Activated gamma-delta T cell treated with Interleukin-2 at 50 U/mL for 16 hours (primary cell): ENCODE measurements at places on chromosomes 3 and 15.

DNA sequence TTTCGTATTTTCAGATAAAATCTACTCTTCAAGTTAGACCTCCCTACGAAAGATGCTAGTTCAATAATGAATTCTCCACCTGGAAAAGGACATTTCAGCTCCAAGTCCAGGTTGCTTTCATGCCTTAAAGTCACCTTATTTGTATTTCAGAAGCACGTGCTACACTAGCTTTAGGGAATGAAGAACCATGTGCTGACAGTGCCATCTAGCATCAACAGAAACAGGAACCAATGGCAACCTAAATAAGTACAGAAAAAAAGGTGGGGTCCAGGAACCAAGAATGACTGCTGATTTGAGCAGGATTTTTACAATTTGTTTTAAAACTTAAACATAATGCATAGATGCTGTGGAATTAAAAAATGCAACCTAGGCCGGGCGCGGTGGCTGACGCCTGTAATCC is 77.6 kb upstream of the SNRPN start:
- DNase-seq = no peak

- DNase-seq = no peak
Observed at GRCh38 chr15:77479015-77479414, 58.3 kb downstream of the HMG20A start.

DNA sequence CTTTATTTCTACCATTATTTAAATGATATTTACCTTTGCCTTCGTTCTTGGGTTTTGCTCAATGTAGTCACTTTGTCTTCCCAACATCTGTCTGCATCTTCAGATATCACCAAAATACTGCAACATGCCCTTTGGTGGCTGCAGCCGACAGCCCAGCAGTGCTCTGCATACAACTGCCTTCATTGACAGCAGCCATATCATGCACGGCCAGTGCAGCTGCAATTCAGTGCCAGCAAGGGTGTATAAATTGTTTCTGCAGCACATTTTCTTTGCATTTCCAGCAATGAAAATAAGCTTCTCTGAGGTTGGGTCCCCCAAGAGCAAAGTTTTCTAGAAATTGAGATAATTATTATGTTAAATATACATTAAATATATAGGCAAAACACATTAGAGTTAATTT is 6.0 kb upstream of the PLSCR5 start:
- DNase-seq = no peak

DNA sequence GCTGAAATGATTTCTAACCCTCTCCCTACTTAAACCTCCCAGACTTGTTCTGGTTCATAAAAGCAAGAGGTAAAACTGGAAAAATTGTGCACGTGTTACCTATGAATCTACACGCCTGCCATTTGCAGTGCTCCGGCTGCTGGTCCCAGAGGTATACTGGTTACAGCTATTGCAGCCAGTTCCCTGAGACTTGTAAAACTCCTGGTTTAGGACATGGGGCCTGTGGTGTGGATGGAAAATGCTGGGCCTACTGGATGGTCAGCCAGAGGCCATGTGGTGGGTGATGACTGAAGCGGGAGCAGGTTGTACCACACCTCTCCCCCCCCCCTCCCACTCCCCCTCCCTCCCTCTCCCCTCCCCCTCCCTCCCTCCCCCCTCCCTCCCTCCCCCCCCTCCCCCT is 45.0 kb downstream of the SENP2 start:
- no peak for DNase-seq

DNA sequence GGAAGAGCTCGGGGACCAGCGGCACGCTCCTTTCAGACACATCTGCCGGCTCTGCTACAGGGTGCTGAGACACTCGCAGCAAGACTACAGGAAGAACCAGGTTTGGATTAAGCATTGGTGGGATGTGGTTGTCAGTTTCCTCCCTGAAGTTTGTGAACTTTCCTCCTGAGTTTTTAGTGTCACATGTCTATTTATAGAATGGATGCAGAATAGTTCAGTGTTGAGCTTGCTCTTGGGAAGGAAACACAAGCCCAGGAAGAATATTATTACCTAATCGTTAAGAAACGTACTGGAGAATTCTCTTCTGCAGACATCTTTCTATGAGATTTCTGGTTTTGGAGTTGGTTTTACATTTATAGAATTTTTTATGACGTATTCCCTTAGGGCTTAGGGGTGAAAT is 172.0 kb downstream of the ITPR1 start:
- DNase-seq = no peak

DNA sequence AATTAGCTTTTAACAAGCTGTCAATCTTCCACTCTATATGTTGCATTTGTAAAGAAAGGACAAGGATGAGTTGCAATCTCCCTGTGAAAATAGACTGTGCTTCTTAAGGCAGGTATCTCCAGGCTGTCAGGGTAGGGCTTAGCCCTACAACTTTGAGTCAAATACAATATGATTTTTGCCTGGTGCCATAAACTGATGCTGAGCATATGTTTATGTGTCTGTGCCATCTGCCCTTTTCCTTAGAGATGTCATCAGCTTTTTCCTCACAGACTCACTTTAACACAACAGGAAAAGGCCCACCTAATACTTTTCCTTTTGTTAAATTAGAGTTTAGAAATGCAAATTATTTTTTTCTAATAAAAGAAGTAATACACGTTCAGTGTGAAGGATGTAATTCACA is 548.3 kb downstream of the NLGN1 start:
- DNase-seq = no peak

GRCh38 chr15:66800584-66801235 is 98.7 kb downstream of the SMAD6 start:
- DNase-seq = no peak

GRCh38 chr3:188326968-188327367 is 173.0 kb downstream of the LPP start:
- DNase-seq = no peak

GRCh38 chr3:45986303-45986982 is 9.2 kb downstream of the FYCO1 start:
- DNase-seq = no peak

GRCh38 chr3:194537732-194538247 is 51.0 kb upstream of the ATP13A3 start:
- DNase-seq = no peak

DNA sequence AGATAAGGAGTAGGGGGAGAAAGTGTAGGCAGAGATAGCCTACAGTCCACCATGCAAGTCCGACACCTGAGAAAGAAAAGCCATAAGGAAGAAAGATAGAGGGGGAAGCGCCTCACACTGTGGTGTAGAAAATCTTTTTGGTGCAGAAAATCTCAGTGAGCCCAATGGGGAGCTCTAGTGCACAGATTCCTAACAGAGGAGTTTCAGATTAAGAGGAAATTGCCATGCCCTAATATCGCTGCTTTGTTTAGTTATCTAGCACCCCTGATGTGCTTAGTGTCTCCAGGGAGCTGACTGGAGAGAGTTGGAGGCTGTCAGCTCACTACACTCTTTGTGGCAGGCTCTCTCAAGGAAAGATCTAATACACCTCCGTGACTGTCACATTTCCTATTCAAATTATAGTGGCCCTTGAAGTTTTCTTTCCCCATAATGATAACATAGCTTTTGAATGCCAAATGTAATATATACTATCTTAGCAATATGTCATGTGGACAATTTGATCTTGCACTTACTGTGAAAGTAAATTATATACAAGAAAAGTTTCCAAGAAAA is 33.7 kb downstream of the CGGBP1 start:
- DNase-seq = no peak

GRCh38 chr3:38168151-38169026 is 3.1 kb downstream of the OXSR1 start:
- no peak for DNase-seq

DNA sequence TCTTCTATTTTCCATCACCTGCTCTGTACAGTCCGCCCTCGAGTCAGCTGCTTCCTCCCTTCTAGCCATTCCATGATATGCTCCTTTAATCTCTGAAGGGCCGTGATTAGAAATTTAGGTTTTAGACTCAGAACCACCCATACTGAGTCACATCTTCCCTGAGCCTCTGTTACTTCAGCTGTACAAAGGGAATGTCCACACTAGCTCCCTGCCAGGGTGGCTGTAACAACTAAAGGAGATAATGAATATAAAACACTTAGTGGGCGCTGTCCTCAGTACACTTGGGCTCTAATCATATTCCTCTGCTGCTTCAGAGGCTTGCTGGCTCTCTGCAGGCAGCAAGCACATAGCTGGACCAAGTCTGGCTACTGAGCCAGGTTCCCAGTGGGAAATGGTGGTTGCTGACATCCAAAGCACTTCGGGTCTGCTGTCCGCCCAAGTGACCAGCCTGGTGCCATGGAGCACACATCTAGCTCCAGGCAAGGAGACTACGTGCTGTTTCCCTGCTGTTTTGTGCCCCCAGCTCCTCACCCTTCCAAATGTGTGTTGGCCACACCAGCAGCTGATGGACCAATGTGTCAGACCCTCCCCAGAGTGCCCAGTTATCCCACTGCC is 901 bp upstream of the CHST14 start:
- DNase-seq = no peak

DNA sequence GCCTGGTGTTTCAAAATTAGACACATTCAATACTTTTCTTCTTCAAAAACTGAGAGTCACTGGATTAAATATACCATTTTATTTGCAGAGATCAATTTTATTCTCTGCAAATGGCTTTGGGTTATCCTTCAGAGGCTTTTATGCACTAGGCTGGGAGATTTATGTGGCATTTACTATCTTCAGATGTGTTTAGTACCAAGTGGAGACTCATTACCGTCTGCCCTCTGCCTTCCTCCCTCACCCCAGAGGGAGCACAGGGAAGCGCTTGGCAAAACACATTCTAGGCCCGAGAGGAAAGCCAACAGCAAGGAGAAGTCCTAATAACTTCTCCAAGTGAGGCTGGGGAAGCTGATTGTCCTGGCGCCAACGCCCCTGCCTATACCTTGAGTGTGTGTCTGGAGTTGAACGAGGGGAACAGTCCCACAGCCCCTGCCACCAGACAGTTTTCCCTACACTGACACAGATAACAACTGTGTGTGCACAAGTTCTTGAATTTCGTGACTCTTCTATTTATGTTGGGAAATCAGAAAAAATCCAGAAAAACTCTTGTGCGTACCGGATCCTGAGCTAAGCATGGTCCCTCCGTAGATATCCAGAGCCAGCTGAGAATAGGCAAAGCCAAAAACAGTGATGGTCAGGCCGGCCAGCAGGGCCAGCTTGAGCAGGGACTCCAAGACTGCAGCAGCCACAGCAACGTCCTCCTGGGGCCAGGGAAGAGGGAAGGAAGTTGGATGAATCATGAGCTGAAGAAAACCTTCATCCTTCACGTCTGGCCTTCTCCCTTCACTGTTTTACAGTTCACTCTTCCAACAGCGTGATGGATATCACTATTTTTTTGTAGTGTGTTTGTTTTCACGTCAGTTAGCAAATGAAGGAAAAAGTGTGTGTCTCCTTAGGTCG is 26.6 kb downstream of the RFT1 start:
- no peak for DNase-seq

GRCh38 chr3:177523067-177523675 is 325.9 kb upstream of the TBL1XR1 start:
- no peak for DNase-seq

GRCh38 chr3:90015688-90016356 is 908.4 kb downstream of the EPHA3 start:
- no peak for DNase-seq

DNA sequence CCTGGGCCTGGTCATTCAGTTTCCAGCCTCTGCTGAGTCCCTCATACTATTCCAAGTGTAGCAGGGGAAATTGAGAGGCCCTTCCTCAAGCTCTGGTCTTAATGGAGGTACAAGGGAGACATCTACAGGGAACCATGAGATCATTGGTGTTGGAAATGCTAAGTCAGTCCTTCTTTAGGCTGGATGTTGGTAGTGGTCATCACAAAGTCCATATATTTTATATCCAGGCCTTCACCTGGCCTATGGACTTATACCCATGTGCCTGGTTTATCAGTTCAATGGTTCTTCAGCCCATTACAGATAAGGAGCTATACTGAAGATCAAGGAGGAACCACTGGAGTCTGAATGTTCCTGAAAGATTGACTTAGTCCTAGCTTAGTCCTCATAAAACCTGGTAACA is 135.0 kb downstream of the STAG1 start:
- no peak for DNase-seq

GRCh38 chr3:105722943-105723556 is 145.8 kb downstream of the CBLB start:
- no peak for DNase-seq

DNA sequence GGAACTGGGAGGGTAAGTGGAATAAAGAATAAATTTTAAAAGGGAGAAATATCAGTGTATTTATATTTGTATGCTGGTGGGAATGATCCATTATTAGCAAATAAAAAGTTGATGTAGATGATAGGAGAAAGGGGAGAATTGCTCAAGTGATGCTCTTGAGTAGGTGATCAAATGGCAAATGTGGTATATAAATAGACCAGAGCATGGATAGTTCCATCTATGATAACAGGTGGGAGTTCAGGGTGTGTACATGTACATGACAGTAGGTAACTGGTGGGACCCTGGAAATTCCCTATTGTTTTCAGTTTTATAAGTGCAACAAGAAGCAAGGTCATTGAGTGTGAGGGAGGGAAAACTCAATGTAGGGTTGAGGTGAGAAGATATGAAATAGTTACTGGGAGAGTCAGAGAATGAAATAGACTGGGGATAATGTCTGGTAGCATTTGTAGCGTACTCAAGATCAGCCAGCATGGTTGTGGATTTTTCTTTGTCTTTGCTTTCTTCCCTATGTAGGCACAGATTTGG is 31.3 kb upstream of the EBLN2 start:
- DNase-seq = no peak

DNA sequence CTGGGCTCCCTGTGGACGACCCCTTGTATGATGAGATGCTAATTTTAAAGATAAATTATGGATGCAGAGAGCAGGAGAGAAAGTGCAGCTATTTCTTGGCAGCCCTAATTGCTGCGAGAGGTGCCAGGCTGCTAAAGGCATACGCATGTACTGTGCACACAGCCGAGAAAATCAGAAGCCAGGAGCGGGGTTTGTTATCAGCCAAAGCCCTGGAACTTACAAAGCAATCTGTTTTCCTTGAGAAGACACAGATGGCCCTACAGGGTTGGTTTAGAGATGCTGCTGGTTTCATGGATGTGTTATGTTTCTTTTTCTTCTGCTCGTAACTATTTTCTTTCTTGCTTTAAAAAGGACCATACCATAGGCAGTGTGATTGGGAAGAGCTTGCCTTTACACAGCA is 11.7 kb upstream of the CCK start:
- DNase-seq = no peak

DNA sequence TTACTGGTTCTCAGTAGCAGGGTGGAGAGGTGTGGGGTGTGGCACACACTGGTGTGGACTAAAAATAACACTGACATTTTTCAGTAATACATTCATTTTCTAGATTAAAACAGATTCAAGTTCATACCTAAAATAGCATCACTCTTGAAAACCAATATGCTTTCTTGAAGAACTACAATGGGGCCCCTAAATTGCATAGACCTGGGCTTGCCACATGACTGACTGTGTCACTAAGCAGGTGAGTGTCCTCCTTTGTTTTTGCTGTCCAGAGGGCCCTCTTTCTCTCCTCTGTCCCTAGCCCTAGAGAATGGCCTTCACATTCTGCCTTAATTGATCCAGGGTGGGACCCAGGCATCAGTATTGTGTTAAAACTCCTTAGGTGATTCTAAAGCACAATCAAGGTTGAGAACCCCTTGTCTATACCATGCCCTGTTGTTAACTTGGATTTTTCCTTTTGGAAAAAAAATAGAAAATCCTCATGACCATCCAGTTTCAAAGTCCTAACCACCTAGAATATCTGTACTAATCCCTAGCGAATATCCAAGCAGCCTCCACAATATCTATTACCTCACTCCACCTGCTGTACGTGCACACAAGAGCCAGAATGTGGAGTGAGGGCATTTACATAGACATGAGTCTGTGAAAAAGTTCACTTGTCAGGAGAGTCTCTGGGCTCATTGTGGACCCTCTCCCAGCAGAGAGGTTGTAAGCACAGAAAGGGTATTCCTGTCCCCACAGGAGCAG is 18.7 kb upstream of the TMEM41A start:
- DNase-seq = no peak

- no peak for DNase-seq
Observed at GRCh38 chr15:32134842-32135241, 104.5 kb downstream of the CHRNA7 start.
